ENCODE measurements at places on chromosomes 3 and 15. TPM values are rescaled to one million over a fixed set of nuclear protein-coding genes. Genes with fewer than 3 reads are reported as not detected.

- no peak overlapping the region for H3K27ac ChIP-seq
- no peak overlapping the region for H3K4me3 ChIP-seq
- peaks cover 7% of the 10 kb centered on the region for H3K27me3 ChIP-seq
Measured at GRCh38 chr15:57740048-57740447, 33.5 kb downstream of the POLR2M start.

- no peak for DNase-seq
- no peaks in the 10 kb centered on the region for H3K36me3 ChIP-seq
- peaks cover 10% of the 10 kb centered on the region for H3K27me3 ChIP-seq
- H3K4me1 ChIP-seq: no peaks in the 10 kb centered on the region
- H3K27ac ChIP-seq: no peak overlapping the region
Measured at GRCh38 chr3:185084901-185085300, 68.0 kb downstream of the C3orf70 start.

DNA sequence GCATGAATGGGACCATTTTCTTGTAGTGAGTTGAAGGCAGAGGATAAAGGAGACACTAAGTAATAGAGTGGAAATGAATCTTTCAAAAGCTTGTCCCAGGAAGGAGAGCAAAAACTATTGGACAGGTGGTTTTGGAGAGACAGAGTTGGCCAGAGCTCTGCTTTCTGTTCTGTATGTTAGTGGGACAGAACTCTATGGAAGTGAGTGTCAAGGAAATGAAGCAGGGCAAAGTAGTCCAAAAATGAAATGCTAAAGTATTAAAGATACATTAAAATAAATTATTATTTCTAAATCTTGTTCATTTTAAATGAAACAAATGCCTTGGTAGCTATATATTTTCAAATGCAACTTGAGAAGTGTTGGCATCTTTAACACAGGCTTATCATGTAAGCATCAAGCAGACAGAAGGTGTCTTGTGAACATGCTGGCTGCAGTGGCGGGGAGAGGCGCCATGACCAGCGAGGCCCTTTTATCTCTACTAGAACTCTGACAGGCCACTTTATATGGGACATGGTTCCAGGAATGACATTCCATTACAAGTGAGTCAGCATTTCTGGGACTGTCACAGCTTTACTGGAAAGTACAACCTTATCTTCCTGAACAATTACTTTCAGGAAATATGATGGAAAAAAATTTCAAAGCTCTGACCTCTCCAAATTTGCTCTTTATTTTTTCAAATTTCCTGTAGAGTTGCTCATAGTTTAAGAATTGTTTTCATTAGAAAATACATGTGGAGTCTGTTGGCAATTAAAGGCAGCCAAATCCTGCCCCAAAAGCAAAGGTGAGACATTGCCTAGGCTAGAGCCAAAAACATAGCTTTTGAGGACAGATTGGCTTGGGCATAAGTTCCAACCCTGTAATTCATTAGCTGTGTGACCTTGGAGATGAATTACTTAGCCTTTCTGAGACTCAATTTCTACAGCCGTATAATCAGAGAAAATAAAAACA is 106.5 kb downstream of the ECT2 start:
- no peak for DNase-seq
- no peak overlapping the region for H3K4me3 ChIP-seq
- no peaks in the 10 kb centered on the region for H3K36me3 ChIP-seq
- H3K4me1 ChIP-seq: no peaks in the 10 kb centered on the region
- no peak overlapping the region for H3K27ac ChIP-seq

- H3K4me3 ChIP-seq: no peak overlapping the region
- DNase-seq: no peak
- H3K4me1 ChIP-seq: no peaks in the 10 kb centered on the region
- H3K36me3 ChIP-seq: no peaks in the 10 kb centered on the region
- peaks cover 5% of the 10 kb centered on the region for H3K27me3 ChIP-seq
Measured at GRCh38 chr15:45549541-45550220, 27.1 kb upstream of the SLC30A4 start.

DNA sequence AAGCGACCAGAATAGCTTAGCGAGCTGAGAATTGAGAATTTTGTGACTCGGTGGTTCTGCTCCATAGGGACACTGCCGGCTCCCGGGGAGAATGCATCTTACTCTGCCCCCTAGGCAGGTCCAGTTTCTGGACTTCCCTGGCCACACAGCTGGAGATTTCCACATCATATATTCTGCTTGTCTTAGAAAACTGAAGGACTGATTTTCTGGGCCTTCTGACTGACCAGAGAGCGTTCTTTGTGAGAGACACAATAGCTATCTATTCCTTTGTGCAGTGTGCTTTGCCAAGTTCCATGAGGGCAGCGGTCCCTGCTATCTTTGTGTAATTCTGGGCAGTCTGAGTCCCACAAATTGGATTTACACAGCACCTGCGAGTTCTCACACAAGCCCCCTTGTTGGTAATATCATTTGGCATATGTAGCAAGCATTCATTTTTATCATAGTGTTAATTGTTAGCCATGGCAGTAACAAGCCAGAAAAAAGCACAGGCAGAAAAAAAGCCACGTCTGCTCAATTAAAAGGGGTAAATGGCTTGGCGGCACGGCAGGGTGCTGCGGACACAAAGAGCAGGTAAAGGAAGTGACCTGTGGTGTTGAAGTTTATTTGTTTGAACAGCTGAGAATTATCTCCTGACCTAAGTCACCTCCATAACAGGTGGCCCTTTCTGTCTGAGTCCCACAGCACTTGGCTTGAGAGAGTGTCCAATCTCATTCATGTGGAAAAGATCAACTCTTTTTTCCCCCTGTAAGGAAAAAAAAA is 688.7 kb downstream of the TUSC7 start:
- H3K27ac ChIP-seq: no peak overlapping the region
- DNase-seq: no peak
- no peaks in the 10 kb centered on the region for H3K36me3 ChIP-seq
- H3K4me1 ChIP-seq: no peaks in the 10 kb centered on the region

DNA sequence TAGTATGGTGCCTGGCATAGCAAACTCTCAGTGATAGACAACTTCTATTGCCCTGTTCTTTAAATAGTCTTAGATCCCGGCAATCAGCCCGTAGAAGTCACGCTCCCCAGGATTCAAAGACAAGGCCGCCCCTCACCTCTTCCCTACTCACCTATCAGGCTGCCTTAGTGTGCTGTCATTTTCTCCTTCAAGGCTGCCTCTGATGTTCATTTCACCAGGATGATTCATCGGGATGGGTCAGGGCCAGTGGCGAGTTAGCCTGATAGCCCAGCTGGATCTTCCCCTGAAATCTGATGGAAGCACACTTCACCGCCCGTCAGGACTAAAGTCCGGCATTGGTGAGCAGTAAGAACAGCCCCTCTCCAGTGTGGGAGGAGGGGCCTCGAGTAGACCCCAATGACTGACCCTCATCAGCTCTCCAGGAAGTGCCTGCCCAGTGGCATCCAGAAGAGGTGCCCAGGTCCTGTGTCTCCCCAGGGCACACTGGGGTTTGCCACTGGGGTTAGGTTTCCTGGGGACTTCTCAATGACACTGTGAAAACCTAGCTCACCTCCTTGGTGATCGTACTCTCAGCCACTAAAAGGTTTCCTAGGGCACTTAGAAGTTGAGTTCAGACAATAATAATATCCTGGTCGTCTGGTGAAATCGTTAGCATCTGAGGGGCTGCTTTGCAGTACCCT is 37.5 kb downstream of the TPM1 start:
- no peaks in the 10 kb centered on the region for H3K36me3 ChIP-seq
- H3K4me1 ChIP-seq: peaks cover 6% of the 10 kb centered on the region
- no peak overlapping the region for H3K27ac ChIP-seq
- H3K4me3 ChIP-seq: no peak overlapping the region
- peaks cover 7% of the 10 kb centered on the region for H3K27me3 ChIP-seq

The CCR3 gene
- total RNA-seq: not detected

The CKMT1A gene
- total RNA-seq: 0.16 TPM

The CYP11A1 gene
- total RNA-seq: not detected
